ENCODE measurements at places on chromosomes 3 and 15. TPM values are rescaled to one million over a fixed set of nuclear protein-coding genes. Genes with fewer than 3 reads are reported as not detected.
A peak's percentile ranks its signal among the peaks of the same experiment; 100 is the strongest.

DNA sequence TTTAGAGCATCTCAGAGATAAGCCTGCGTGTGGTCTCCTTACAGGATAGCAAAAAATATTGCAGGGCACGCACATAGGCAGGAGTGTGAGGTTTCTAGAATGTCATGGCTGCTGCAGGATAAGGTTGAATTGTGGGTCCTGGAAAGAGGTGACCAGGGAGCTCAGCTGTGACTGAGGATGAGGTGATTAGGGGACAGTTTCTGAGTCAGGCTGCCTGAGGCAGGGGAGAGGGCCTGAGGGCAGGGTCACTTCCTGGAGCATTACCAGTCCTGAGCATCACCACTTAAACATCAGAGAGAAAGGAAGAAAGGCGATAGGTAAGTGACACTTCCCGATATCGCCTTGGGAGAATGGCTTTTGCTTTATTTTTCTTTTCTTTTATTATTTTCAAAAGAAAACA, 813.8 kb downstream of the TUSC7 start:
- DNase-seq, result no peak

GRCh38 chr3:10352146-10352911, 31.4 kb upstream of the SEC13 start:
- peak; percentile 25 for DNase-seq

DNA sequence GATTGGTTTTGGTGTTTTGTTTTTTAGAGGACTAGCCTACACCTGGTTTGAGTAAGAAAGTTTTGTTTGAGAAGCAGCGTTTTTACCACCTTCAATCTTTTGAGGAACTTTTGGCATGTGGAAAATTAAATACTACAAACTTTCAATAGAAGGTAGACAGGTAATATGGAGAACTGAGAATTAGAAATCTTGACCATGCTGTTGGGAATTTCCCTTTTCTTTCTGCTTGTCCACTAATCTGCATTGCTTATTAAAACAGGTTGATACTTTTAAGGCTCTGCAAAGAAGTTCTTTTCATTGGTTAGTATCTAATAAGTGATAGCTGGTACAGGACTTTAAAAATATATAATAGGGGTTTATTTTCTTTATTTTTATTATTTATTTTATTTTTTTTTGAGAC, 31.9 kb downstream of the UBE2E1 start:
- DNase-seq, result no peak

The ITIH1 gene
- not detected for polyA plus RNA-seq

The CHRNA5 gene
- polyA plus RNA-seq, result 6.4 TPM
